ENCODE measurements at places on chromosomes 3 and 15. TPM values are rescaled to one million over a fixed set of nuclear protein-coding genes. Genes with fewer than 3 reads are reported as not detected.

C2CD4A gene
- total RNA-seq, result 0.22 TPM

DNA sequence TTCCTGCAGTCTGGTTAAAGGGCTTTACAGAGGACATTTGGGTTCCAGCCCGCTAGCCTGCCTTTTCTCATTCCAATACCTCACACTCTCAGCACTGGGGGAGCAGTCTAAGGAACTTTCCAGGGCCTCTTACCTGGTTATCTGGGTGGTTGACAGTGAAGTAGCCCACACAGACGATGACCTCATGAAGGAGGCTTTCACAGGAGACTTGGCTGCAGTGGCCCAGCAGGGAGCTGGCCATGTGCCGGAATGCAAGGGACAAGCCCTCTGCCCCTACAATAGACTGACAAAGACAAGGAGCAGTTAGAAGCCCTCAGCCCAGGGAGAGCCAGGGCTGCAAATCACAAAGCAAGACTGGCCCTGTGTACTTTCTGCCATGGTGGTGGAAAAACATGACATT, 39.5 kb downstream of the ISL2 start:
- H3K4me3 ChIP-seq, result no peak overlapping the region
- no peak overlapping the region for H3K27ac ChIP-seq
- no peaks in the 10 kb centered on the region for H3K4me1 ChIP-seq

DNA sequence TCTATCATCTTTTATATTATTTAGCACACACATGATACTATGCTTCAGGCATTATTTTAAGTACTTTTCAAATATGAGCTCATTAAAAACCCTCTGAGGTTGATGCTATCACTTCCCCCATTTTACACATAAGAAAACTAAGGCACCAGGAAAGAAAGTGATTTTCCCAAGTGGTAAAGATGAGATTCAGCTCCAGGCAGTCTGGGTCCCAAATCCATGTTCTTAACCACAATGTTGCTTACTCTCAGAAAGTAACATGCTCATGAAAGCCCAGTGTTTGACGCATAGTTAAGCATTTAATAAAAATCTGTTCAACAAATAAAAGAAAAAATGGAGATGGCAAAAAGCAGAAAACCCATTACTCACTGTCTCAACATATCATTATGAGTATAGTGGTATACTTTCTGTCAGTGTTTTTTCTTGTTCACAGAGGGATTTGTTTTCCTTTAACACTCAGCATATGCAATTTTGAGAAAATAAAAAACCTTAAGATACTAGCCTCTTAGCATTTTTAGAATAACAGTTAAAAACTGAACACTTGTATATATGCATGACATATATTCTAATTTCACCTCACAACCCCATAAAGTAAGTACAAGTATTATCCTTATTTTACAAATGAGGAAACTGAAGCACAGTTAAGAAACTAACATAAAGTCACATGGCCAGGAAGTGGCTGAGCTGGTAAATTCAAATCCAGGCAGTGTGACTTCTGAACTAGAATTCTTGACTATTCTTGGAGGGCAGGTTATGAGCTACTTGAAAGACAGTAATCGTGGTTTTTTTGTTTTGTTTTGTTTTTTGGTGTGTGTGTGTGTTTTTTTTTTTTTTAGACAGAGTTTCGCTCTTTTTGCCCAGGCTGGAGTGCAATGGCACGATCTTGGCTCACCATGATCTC, 10.4 kb downstream of the PEAK1 start:
- DNase-seq, result no peak
- peaks cover 14% of the 10 kb centered on the region for H3K4me1 ChIP-seq
- H3K27ac ChIP-seq, result no peak overlapping the region
- no peaks in the 10 kb centered on the region for H3K36me3 ChIP-seq
- no peak overlapping the region for H3K4me3 ChIP-seq

DNA sequence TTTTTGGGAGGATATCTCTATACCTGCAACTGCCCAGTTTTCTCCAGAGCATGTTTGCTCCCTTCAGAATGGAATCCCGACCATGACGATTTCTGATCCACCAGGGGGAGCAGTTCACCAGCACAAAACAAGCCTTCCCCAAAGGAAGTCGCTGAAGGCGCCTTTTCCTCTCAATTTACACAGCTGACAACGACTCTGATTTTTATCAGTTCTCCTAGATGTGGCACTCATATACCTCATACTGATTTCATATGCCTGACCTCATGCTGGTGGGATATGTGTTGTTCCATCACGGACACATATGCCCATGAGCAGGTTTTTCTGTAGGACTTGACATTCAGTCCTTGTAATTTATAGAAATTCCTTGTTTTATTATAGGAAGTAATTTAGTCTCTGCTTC, 1028.2 kb downstream of the MCTP2 start:
- H3K27ac ChIP-seq, result no peak overlapping the region
- H3K36me3 ChIP-seq, result no peaks in the 10 kb centered on the region
- no peaks in the 10 kb centered on the region for H3K4me1 ChIP-seq
- peak; percentile 71 for DNase-seq
- no peaks in the 10 kb centered on the region for H3K27me3 ChIP-seq

- H3K4me3 ChIP-seq, result no peak overlapping the region
- no peaks in the 10 kb centered on the region for H3K27me3 ChIP-seq
- no peak overlapping the region for H3K27ac ChIP-seq
- DNase-seq, result no peak
- no peaks in the 10 kb centered on the region for H3K36me3 ChIP-seq
- H3K4me1 ChIP-seq, result no peaks in the 10 kb centered on the region
Measured at GRCh38 chr3:13107661-13108060, 34.4 kb upstream of the IQSEC1 start.

DNA sequence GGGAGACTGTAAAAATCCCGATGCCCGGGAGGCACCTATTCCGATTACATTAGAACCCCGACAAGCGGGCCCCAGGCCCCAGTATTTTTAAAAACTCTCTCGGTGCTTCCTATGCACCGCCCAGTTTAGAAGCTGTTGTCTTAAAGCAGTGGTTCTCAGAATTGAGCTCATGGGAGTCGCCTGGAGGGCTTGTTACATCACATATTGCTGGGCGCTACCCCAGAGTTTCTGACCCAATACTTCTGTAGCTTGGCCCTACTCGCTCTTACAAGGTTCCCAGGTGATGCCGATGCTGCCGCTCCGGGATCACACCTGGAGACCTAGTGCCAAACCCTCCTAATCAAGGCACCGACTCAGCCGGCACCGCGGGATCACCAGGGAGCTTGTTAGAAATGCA, 35.2 kb downstream of the CPN2 start:
- no peaks in the 10 kb centered on the region for H3K36me3 ChIP-seq
- no peak for DNase-seq
- H3K27ac ChIP-seq, result no peak overlapping the region
- H3K4me1 ChIP-seq, result peaks cover 10% of the 10 kb centered on the region

GRCh38 chr3:149658744-149659497, 1.1 kb upstream of the WWTR1 start:
- H3K4me1 ChIP-seq, result peaks cover 13% of the 10 kb centered on the region
- H3K27me3 ChIP-seq, result no peaks in the 10 kb centered on the region
- DNase-seq, result peak; percentile 18
- no peaks in the 10 kb centered on the region for H3K36me3 ChIP-seq
- H3K27ac ChIP-seq, result peak overlapping the region; percentile 93

GRCh38 chr15:25789211-25789610, 73.9 kb downstream of the ATP10A start:
- no peaks in the 10 kb centered on the region for H3K27me3 ChIP-seq
- H3K36me3 ChIP-seq, result no peaks in the 10 kb centered on the region
- H3K27ac ChIP-seq, result no peak overlapping the region

GRCh38 chr3:130644628-130645253, 101.9 kb downstream of the PIK3R4 start:
- H3K4me1 ChIP-seq, result no peaks in the 10 kb centered on the region
- no peaks in the 10 kb centered on the region for H3K27me3 ChIP-seq
- DNase-seq, result no peak
- H3K27ac ChIP-seq, result no peak overlapping the region
- H3K4me3 ChIP-seq, result no peak overlapping the region

GRCh38 chr3:140198242-140198641, 263.3 kb downstream of the CLSTN2 start:
- no peak overlapping the region for H3K27ac ChIP-seq
- no peak for DNase-seq
- H3K36me3 ChIP-seq, result no peaks in the 10 kb centered on the region
- no peaks in the 10 kb centered on the region for H3K4me1 ChIP-seq

DNA sequence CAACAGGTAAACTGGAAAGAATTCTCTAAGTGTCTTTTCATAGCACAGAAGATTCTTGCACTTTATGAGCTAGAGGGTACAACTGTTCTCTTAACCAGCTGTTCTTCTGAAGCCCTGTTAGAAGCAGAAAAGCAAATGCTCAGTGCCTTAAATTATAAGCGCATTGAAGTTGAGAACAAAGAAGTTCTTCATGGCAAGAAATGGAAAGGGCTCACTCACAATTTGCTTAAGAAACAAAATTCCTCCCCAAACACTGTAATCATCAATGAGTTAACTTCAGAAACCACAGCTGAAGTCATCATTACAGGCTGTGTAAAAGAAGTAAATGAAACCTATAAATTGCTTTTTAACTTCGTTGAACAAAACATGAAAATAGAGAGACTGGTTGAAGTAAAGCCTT, 19.6 kb downstream of the PARP14 start:
- no peaks in the 10 kb centered on the region for H3K4me1 ChIP-seq
- no peak overlapping the region for H3K4me3 ChIP-seq
- H3K36me3 ChIP-seq, result no peaks in the 10 kb centered on the region
- no peaks in the 10 kb centered on the region for H3K27me3 ChIP-seq
- no peak for DNase-seq

- H3K36me3 ChIP-seq, result no peaks in the 10 kb centered on the region
- H3K4me1 ChIP-seq, result no peaks in the 10 kb centered on the region
- no peaks in the 10 kb centered on the region for H3K27me3 ChIP-seq
- no peak overlapping the region for H3K27ac ChIP-seq
- DNase-seq, result peak; percentile 38
Measured at GRCh38 chr15:38201714-38202113, 50.9 kb upstream of the SPRED1 start.

GRCh38 chr3:108089579-108089978, 1.3 kb downstream of the CD47 start:
- H3K4me1 ChIP-seq, result peaks cover 8% of the 10 kb centered on the region
- no peak for DNase-seq
- no peak overlapping the region for H3K4me3 ChIP-seq

- no peak overlapping the region for H3K27ac ChIP-seq
- DNase-seq, result no peak
- no peaks in the 10 kb centered on the region for H3K36me3 ChIP-seq
Measured at GRCh38 chr3:95926904-95927501, 887.4 kb upstream of the EPHA6 start.

- no peak overlapping the region for H3K27ac ChIP-seq
- H3K27me3 ChIP-seq, result no peaks in the 10 kb centered on the region
- H3K4me3 ChIP-seq, result no peak overlapping the region
- no peaks in the 10 kb centered on the region for H3K36me3 ChIP-seq
Measured at GRCh38 chr15:80325206-80325605, 73.2 kb upstream of the CTXND1 start.

- peaks cover 15% of the 10 kb centered on the region for H3K4me1 ChIP-seq
- peak overlapping the region; percentile 7 for H3K27ac ChIP-seq
- H3K27me3 ChIP-seq, result no peaks in the 10 kb centered on the region
- no peak overlapping the region for H3K4me3 ChIP-seq
- no peaks in the 10 kb centered on the region for H3K36me3 ChIP-seq
Measured at GRCh38 chr15:40511472-40512133, 40.8 kb downstream of the CHST14 start.

DNA sequence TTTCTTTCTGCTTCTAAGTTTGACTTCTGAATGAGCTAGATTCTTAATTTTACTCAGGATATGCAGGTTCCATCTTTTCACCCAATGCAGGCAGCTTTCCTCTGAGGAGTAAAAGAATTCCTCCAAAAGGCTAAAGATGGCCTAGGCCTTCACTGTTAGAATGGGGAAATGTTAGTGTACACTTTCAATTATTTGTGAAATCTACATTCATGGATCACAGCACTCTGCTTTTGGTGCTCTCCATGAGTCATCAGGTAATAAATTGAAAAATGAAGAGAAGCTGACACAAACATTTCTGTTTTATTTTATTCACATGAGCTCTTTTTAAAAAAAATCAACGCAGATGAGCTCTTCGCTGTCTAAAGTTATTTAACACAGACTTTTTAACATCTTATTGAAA, 502.5 kb upstream of the GOLIM4 start:
- no peaks in the 10 kb centered on the region for H3K36me3 ChIP-seq
- no peaks in the 10 kb centered on the region for H3K4me1 ChIP-seq
- H3K27me3 ChIP-seq, result no peaks in the 10 kb centered on the region
- no peak overlapping the region for H3K27ac ChIP-seq
- DNase-seq, result no peak
